ENCODE measurements at places on chromosomes 3 and 15.

GRCh38 chr3:151383956-151384355 lies 597 bp downstream of the P2RY12 start:
- no peak for DNase-seq

GRCh38 chr15:74780523-74781430 lies 1.1 kb upstream of the CSK start:
- DNase-seq, result no peak

DNA sequence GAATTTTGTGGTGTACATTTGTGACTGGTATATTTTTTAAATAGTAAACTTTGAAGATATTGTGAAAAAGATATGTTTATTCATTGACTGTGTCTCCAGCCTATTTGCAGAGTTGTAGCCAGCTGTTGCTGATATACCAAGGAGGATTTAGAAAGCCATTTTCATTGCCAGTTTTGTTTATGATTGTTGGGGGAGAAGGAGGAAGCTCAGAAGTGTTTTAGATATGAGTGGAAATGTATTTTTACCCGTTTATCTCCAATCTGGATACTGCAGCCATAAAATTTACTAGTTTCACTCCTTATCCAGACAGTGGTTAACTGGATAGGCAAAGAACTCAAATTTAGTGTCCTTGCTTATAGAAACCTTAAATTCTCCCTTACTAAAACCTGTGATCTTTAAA lies 18.8 kb downstream of the ATP11B start:
- DNase-seq, result no peak

DNA sequence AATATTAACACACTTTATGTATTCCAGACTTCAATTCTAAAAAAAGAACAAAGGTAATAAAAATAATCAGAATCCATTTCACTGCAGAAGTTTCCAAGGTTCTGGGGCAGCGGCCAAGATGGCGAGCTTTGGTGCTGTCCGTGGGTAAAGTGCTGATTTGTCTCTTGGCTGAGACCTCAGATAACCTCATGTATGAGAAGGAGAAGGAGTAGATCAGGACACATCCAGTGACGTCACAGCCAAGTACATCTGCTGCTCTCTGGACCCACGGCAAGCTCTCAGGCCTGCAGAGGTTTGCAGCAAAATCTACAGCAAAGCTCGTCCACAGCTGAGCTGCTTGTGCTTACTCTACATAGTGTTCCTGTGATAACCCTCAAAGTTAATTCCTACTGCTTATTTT lies 165.7 kb downstream of the MAGI1 start:
- DNase-seq, result no peak

Data from Calu3 (cell line).